ENCODE measurements at places on chromosomes 2 and 18.

GRCh38 chr2:211903961-211904360, 634.6 kb downstream of the ERBB4 start:
- DNase-seq = no peak

- no peak for DNase-seq
Measured at GRCh38 chr2:68645523-68645922, 2.1 kb downstream of the PROKR1 start.

DNA sequence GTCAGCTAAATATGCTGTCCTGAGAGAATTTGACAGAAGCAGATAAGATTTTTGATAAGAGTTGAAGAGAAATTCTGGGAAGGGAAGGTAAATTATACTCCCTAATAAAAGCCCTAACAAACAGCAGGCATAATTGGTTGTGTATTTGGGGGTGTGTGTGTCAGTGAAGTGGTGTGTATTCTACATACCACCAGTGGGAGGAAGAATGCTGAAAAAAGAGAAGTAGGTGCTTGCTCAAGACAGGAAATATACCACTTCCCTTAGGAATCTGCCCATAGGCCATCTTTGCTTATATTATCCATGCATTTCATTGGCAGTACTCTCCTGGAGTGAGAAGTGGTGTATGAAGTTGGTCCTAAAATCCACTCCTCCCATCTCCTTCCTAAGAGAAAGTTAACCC, 76.2 kb downstream of the FMNL2 start:
- DNase-seq = peak; percentile 65

- DNase-seq = no peak
Measured at GRCh38 chr2:38556006-38556801, 46.5 kb downstream of the HNRNPLL start.

- no peak for DNase-seq
Measured at GRCh38 chr2:157447741-157448140, 3.9 kb upstream of the CYTIP start.

GRCh38 chr2:239253701-239254436, 147.0 kb downstream of the HDAC4 start:
- DNase-seq = no peak
